ENCODE measurements at places on chromosomes 6 and 20.

- DNase-seq = no peak
Observed at GRCh38 chr6:133502441-133503335, 261.5 kb downstream of the EYA4 start.

DNA sequence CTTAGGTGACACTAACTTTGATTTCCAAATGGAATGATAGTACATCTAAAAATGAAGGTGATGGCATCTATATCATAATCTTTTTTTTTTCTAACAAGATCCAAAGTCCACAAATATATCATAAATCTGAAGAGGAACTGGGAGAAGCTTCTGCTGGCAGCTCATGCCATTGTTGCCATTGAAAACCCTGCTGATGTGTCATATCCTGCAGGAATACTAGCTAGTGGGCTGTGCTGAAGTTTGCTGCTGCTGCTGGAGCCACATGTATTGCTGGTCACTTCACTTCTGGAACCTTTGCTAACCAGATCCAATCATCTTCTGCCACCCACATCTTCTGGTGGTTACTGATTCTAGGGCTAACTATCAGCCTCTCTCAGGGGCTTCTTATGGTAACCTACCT is 27.4 kb upstream of the KHDC1 start:
- no peak for DNase-seq

DNA sequence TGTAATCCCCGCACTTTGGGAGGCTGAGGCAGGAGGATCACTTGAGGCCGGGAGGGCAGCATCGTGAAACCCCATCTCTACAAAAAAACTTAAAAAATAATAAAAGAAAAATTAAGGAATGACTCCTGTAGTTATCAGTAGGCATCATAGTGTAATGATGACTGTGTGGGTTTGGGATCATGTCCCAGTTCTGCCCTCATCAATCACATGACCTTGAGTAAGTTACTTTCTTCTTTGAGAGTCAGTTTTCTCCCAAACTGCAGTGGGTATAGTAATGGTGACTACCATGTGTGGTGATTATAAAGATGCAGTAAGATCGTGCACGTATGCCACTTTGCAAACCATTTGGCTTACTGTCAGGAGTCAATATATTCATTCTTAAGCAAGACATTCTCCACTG is 89.2 kb downstream of the TXNDC5 start:
- DNase-seq = no peak

- no peak for DNase-seq
Observed at GRCh38 chr20:38089500-38089899, 56.0 kb downstream of the RPRD1B start.

- no peak for DNase-seq
Observed at GRCh38 chr20:38152175-38152620, 12.9 kb downstream of the TGM2 start.

DNA sequence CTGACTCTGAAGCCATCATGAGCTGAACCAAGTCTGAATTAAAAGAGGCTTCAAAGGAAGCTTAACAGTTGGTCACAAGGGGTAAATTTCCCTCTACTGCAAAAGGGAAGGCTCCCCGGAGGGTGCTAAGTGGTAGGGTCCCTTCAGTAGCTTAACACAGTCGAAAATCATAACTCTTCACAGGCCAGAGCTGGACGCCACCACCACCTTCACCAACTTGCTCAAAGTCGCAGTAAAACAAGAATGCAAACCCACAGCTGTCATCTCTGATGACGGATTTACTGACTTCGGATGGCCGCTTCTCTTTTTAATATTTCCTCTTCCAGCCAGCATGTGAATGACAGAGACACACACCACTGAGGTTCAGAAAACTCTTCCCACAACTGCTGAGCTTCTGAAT is 144.7 kb upstream of the FBXL4 start:
- no peak for DNase-seq

DNA sequence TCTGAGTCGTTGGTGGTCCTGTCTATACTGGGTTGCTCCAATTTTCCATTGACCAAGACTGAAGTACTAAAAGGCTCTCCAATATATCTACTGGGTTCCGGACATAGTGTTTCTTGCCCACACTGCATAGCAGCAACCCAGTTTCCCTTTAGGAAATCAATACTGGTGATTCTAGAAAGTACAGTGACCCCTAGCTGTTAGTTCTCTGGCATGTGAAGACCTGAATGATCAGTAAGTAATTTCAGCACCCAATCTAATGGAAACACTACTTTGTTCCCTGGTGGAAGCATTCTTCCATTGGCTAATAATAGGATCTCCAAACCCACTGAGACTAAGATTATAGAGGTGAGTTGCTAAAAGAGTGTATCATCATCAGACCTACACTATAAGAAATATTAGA is 40.8 kb upstream of the STMND1 start:
- DNase-seq = no peak

DNA sequence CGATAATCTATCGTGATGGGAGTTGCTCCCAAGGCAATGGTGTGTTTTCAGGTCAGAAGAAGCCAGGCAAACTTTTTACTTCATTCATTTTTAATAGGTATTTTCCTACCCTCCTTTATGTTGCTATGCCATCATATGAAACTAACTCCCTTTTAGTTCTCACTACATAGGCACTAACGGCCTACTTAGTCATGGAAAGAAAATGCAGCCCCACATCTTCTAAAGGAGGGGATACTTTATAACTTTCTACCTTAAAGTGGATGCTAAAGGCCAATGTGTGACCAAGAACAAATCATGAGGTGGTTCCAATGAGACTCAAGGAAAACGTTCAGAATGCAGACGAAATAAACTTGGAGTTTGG is 193.8 kb downstream of the FOXA2 start:
- no peak for DNase-seq

DNA sequence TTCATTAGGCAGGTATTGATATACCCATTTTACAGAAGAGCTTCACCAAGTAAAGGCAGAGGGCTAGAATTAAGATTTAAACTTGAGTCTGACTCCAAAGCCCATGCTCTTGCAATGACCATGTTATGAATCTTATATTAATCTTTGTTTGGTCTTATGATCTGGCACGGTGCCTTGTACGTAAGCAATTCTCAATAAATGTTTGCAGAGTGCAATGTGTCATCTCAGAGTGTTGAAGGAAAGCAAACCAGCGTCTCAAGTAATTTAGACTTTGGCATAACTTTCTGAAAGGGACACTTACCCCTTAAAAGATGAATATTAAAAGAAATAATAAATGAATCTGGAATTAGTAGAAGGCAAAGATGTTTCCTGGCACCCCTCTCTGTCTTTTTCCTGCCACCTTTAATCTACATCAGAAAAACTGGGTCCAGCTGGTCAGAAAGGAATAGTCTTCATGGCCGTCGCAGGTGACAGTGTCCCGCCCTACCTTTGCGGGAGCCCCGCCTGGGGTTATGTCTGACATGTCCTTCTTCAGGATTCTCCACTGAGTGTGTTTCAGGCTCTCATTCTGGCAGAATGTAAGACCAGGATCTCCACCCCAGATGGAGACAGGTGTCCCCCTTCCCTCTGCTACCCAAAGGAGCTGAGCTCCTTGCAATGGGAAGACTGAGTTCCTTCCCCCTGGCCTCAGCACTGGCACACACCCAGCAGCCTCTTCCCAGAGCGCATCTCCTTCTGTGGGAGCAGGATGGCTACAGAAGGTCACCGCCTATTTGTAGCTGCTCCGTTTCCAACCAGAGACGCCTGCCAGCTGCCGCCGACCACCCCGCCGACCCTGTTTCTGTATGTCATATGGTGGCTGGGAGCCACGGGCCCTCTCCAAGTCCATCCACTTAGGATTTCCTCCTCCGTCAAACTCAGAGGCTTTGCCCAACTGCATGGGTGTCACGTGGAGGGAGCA is 266.3 kb upstream of the ECI2 start:
- DNase-seq = no peak

DNA sequence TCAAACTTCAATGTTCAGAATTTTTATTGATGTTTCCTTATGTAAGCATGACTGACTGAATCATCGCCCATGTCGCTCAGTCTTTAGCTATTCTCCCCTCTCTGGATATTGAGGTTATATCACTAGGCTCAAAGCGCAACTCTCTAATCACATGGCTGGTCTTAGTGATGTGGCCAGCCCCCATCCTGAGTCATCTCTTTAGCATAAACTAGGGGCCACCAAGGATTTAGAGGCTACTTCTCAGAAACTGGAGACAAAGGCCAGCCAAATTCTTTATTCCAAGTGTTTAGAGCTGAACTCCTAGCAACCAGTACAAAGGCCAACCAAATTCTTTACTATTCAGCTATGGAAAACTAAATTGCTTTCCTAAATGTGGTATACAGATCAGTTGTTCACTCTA is 61.4 kb downstream of the FAM135A start:
- no peak for DNase-seq

DNA sequence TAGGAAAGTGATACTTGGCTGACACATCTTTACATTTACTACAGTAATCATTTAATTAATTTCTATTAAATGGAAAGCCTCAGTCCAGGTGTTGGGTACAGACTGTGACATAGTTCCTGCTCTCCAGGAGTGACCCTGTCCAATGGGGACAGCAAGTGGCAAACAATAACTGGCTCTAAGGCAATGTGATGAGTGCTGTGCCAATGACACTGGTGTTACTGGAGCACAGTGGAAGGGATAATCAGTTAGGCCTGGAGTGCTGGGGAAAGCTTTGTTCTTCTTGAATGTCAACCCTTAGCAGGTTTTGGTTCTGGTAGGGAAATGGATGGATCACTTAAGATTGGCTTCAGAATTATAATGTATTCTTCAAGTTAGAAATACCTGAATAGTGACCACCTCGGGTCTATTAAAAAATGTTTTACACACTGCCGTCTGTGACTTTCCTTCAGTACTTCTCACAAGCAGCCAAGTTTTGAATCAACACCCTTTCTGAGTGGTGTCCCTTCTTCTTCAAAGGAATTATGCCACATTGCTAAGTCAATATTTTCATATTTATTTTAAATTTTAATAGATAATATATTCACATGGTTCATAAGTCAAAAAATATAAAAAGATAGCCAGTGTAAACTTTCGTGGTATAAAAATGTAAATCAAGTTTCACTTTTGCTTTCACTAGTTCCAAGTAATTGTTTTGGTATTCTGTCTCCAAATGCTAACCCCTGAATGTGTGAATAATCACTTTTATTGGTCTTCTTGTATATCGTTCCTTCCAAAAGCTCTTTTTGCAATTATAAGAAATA is 9.6 kb downstream of the CMTR1 start:
- no peak for DNase-seq

DNA sequence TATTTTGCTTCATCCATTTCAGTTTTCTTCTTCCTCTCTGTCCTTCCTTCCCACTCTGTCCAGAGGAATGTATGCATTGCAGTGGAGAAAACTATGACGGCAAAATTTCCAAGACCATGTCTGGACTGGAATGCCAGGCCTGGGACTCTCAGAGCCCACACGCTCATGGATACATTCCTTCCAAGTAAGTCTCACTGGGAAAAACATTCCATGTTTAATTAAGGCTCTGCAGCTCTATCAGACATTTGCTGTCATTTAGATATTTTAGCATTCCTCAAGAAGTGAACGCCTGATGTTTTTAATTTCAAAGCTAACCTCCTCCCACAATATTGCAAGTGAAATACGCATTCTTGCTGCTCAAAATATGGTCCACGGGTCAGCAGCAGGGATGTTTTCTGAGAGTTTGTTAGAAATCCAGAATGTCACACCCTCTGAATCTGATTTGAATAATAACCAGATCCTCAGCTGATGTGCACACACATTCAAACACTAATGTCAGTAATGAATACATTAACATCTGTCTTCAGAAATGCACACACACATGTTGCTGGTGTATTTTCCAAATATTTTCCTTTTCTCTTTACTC is 12.8 kb downstream of the PLG start:
- DNase-seq = no peak

DNA sequence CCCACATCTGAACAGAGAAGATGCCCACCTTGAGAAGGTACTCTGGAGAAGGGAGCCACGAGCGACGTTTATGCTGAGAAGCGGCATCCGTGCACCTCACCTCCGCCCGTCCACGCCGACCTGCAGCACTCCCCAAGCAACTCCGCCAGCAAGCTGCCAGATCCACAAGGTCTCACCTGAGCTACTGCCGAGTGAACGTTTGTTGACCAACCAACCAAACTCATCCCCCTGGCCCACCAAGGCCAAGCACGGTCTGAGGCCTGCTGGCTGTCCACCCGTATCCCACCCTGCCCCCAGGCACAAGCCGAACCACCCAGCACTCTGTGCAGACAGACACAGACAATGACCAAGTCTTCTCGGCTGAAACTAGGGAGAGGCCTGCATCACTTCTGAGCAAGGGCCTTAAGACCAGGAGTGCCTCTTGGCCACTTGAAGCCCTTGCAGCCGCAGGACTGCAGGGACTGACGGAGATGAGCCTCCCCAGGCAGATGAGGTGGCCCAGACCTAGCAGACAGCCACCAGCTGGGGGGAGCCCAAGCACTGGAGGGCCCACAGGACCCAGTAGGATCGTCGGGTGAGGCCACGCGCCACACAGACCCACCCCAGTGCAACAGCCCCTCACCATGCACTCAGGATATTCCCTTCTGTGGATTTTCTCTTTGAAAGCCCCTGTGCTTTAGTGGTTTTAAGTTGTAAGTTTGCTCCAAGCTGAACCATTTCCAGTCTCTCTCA is 12.1 kb downstream of the TAF4 start:
- no peak for DNase-seq

GRCh38 chr20:16710781-16711180 is 19.0 kb upstream of the SNRPB2 start:
- no peak for DNase-seq

DNA sequence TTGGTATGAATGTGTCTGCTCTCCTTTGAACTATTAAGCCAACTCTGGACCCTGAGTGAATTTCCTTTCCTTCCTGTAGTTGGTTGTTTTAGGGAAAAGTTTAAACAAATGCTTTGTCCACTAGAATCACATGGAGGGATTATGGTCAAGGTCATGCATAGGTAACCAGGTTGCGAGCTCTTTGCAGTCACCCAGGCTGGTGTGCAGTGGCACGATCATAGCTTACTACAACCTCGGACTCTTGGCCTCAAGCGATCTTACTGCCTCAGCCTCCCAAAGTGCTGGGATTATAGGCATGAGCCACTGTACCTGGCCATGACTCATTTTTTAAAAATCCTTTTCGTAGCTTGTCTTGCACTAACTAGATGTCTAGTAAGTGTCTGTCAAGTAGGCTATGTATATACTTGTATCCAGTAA is 88.0 kb upstream of the SOX4 start:
- DNase-seq = no peak

GRCh38 chr20:43916073-43916880 is 1.6 kb downstream of the TOX2 start:
- DNase-seq = no peak

DNA sequence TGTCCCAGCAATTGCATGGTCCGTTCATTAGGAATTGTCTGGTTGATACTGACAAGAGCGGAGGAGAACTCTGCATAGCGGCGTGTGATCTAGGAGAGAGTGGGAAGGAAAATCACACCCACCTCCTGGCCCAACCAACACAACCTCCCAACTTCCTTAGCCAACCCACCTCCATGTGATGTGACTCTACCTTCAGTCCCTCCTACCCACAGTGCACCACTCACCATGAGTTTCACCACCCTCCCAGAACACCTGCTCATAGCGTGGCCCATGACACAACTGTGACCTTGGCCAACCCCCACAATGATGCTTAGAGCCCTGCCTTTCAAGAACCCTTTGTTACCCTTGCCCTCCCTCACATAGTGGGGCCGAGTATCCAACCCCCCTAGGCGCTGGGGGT is 7.7 kb downstream of the VPS52 start:
- DNase-seq = no peak
